Activated naive CD8-positive, alpha-beta T cell treated with anti-CD3 and anti-CD28 coated beads, Interleukin-2, amount 10 ng/mL, durations not matched to agents 7 days and 5 days (primary cell): ENCODE measurements at places on chromosomes 13 and 19. TPM values are rescaled to one million over a fixed set of nuclear protein-coding genes. Genes with fewer than 3 reads are reported as not detected.

DNA sequence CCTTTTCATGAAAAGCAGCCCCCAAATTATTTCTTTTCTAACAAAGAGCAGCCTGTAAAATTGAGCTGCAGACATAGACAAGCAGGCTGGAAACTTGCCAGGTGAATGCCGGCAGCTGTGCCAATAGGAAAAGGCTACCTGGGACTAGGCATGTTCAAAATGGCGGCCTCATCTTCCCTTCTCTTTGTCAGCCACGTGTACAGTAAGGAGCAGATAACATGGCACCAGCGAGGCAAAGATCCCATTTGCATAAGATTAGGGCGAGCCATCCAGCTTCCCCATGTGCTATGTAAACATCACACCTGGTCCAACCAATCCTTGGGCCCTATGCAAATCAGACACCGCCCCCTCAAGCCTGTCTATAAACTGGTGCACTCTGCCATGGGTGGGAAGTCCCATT lies 31.2 kb upstream of the CACNA1A start:
- DNase-seq = no peak

DNA sequence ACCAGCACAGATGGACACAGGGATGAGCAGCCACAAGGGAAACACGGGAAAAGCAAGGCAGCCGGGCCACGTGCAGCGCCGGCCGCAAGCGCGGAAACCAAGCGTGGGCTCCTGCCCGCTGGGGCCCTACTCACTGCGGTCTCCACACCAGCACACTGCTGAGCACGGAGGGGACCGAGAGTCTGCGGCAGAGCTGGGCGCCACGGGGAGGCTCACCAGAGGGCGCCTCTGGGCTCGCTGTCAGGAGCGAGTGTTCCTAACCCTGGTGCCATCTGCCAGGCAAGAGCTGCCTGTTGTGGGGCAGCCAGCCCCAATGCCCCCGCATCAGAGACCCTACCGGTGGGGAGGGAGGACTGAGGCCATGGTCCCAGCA lies 26.5 kb downstream of the MPND start:
- peak; percentile 82 for DNase-seq

DNA sequence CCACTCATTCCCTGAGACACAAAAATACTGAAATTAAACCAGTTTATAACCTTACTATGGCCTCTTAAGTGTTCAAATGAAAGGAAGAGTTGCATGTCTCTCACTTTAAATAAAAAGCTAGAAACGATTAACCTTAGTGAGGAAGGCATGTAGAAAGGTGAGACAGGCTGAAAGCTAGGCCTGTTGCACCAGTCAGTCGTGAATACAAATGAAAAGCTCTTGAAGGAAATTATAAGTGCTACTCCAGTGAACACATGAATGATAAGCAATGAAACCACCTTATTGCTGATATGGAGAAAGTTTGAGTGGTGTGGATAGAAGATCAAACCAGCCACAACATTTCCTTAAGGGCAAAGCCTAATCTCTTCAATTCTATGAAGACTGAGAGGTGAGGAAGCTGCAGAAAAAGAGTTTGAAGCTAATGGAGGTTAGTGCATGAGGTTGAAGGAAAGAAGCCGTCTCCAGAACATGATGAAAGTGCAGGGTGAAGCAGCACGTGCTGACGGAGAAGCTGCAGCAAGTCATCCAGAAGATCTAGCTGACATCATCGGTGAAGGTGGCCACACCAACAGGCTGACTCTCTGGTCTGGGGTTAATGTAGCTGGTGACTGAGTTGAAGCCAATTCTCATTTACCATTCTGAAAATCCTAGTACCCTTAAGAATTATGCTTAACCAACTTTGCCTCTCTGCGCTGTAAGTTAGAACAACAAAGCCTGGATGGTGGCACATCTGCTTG lies 94.5 kb upstream of the TEX29 start:
- no peak for DNase-seq

- peak; percentile 69 for DNase-seq
Observed at GRCh38 chr13:113029487-113030258, 60.7 kb downstream of the MCF2L start.

DNA sequence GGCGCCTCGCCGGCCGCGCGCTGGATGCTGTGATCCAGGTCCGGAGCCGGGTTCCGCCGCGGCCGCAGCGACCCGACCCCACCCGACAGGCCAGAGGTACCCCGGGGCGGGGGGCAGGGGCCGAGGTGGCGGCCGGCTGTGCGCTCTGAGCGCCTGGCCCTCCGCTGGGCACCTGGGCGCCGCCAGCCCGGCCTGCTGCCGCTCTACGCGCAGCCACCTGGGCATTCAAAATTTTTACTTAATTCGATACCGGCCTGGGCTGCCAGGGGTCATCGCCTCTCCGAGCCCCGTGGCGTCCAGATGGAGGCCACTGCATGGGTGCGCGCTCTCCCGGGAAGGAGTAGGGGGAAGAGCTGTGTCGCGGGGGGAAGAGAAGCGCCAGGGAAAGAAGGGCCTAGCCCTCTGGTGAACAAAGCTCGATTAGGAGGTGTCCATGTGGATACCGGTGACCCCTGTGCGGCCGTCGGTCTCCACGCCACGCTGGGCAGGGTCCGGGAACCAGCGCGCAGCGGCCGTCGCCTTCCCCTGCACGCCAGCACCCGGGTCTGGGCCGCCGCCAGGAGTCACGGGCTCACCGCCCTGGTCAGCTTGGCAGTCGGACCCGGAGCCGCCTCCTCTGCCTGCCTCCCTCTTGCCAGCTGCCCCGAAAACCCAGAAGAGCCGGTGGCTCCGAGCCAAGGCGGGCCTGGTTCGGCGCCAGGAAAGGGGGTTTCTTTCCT lies 666 bp downstream of the BIVM start:
- peak; percentile 61 for DNase-seq

DNA sequence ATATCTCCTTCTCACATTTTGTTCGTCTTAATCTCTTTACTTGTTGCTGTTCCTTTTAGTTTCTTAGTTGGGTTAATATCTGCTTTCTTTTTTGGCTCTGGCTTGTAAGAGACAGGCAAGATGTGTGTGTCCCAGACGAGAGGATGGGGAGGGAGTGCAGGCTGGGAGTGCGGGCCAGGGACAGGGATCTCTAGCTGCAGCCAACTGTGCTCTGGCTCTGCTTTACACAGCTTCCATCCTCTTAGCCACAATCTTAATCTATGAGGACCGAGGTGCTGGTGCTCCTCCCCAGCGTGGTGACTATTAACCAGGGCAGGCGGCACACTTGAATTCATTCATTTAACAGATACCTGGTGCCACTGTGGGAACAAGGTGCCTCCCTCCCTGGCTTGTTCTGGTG lies 70.9 kb upstream of the WASF3 start:
- no peak for DNase-seq

GRCh38 chr19:34363930-34364329 lies 1.1 kb upstream of the GPI start:
- DNase-seq = no peak

DNA sequence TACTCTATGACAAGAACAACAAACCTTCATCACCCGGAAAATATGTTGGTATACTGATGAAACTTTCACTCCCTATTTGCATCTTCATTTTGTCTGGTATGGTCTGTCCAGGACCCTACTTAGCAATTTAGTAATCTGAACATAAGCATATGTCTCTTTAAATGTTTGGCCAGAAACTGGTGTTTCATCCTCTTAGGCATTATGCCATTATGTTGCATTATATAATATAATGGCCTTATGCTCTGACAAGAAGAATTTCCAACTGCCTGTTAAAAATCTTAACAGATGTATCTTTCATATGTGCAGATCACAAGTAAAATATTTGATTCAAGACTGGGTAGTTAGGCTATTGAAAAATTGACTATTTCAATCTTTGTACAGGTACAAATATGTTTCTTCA lies 610.6 kb upstream of the PRR20A start:
- DNase-seq = no peak

GRCh38 chr19:48737360-48737998 lies 2.9 kb downstream of the RASIP1 start:
- DNase-seq = no peak

DNA sequence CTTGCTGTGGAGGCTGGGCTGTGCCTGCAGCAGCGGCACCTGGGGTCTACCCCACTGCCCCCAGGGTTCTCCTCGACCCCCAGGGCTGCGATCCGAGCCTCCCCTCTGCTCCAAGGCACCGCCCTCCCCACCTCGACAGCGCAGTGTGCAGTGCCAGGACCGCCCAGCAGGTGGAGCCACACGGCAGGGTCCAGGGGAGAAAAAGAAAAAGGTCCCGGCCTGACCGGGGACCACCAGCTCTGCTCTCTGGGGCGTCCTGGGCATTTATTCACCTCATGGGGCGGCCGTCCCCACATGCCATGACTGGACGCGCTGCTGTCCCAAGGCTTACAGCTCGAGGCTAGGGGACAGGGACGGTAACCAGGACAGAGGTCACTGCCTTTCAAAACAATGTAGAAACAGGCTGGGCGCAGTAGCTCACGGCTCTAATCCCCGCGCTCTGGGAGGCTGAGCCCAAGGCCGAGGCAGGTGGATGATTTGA lies 10.6 kb downstream of the REXO1 start:
- DNase-seq = peak; percentile 83

GRCh38 chr13:21744149-21744548 lies 73.3 kb downstream of the FGF9 start:
- DNase-seq = no peak

- no peak for DNase-seq
Observed at GRCh38 chr19:11288349-11288748, 7.6 kb upstream of the TSPAN16 start.

GRCh38 chr13:47463726-47464125 lies 537.3 kb downstream of the SUCLA2 start:
- no peak for DNase-seq

The COL4A1 gene
- total RNA-seq = not detected

The ZNF540 gene
- 7.7 TPM for total RNA-seq

The TGFBR3L gene
- total RNA-seq = 2.2 TPM

The ZNF414 gene
- total RNA-seq = 38.2 TPM

The ZNF793 gene
- total RNA-seq = 10.6 TPM

The CACNG6 gene
- not detected for total RNA-seq

The PRSS57 gene
- not detected for total RNA-seq
